ENCODE measurements at places on chromosomes 6 and 20.

DNA sequence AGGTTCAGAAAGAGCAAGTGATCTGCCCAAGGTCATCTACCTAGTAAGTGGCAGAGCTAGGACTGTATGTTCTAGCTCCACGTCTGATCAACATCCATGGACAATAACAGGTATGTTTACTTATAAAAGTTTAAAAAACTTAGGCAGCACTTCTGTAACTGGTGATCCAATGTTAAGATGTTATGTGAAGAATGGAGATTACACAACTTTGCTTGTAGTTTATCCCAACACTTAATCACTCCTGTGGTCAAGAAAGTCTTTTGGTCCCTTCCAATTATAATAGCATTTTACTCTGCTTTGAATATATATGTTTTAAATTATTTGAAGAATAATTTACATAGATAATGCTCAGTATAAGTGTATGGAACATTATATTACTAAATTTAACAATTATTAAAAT is 4.8 kb downstream of the FBXO30 start:
- DNase-seq = no peak

- no peak for DNase-seq
Observed at GRCh38 chr6:137188855-137189254, 15.4 kb upstream of the IL22RA2 start.

- DNase-seq = no peak
Observed at GRCh38 chr6:57313711-57314471, 3.5 kb upstream of the PRIM2 start.

DNA sequence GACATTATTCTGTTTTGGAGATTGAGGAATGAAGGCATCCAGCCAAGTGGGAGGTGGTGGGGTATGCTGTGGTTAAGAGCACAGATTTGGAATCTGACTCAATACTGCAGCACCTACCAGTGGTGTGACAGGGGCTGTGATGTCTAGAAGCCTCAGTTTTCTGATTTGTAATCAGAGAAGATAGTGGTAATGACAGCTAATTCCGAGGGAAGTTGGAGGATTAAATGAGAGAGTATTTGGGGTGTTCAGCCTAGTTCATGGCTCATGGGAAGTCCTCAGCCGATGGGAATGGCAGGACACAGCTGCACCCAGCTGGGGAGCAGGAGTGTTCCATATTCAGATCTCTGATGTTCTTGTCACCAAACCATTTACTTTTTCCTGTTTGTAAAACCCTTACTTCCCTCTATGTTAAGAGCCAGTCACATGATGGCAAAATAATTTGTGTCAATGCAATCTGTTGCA is 9.3 kb downstream of the SLC9A8 start:
- peak; percentile 16 for DNase-seq

DNA sequence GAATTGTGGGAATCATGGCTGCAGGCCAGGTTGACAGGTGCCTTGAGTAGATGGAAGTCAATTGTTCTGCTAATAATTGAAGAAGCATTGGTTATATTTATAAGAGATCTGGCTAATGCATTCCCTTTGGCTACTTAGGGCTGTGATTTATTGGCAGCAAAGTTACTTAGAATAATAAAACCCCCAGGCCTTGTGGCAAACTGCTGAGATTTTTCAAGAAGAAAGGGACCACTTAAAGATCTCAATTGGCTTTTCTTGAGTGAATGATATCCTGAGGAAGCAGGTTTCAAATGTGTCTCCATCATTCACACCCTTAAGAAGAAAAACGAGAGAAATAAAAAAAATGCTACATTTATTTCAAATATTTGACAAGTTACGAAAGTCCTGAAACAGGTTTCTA is 27.4 kb downstream of the DDO start:
- DNase-seq = no peak

DNA sequence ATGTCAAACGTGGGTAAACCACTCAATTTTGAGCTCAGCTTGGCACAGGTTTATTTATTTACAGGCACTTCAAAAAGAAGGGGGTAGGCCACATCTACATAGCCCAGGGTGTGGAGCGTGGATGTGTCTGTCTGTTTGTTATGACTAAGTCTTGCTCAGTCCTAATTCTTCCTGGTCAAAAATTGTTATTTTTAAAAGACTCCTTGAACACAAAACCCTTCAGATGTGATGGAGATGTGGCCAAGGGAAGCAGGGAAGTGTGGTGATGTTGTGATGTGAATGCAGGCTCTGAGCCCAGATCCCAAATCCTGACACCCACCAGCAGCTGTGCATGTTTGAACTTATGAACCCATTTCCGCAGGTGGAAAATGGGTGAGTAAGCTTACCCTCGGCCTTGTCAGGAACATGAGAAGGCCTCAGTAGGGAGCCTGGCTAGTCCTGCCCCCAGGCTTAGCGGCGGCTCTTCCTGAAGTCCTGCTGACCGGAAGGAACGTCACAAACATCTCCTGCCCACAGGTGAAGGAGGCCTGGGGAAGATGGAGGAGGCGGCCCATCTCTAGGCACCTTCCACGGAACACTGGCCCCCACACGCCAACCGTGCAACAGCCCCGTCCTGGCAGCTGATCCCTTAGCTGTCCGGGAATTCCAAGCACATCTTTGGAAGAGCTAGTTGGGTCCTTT is 119.7 kb downstream of the MYLK4 start:
- DNase-seq = no peak

DNA sequence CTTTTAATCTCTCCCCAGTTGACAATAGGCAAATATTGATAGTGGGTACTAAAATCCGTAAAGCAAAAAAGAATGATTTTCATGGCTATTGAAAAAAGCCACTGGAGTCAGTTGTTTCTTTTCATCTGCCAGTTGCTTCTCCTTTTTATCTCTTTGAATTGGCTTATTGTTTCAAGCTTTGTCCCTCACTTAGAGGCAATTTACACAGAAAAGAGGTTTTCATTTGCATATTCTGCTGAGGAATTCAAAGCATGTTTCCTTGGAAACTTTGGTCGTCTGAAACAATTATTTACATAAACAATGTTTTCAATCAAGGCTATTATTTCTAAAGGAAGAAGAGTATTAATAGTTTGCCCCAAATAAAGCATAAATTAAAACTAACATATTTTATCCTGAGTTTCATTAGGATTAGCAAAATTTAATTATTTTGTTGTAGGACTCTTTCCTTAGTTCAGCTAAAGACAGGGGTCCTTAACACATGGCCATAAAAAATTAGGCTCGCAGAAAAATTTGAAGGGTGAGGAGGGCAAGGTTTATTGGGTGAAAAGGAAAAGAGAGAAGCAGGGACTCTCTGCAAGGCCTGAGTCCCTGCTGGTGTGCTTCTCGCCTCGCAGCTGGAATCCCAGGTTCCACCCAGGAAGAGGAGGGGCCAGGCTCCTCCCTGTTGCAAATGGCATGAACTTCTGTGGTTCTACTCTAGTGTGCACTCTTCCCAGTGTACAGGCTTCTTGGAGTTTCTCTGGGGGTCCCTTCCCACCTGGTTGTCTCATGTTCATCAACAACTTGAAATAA is 138.8 kb upstream of the LAMA2 start:
- no peak for DNase-seq

DNA sequence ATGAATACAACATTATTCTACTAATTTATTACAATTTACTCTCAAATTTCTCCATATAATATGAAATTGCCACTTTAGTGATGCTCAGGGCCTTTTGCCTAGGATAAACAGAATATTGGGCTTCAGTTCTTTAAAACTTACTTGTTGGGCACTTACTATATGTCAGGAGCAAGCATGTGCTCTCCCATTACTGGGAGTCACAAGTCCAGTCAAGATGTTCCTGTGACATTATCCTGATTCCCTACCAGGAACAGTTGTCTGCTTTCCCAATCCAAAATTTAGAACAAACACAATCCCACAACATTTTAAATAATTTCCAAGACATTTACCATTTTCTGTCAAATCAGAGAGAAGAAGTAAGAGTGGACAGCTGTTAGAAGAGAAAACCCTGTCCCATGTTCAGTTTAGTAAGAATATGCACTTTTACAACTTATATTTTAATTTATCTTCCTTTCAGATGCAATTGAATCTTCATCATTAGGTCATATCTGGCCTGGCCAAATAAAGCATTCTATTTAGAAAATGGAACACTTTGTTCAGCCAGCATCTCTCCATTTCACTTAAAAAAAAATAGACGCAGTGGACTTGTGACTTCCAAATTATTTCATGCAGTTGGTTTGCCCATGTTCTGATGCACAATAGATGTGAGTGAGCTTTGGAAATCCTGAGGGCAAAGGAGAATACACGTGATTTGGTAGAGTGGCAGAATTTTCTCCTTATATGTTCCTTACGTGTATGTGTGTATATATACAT is 159.8 kb downstream of the CLIC5 start:
- DNase-seq = no peak

GRCh38 chr6:72832271-72832670 is 210.4 kb downstream of the KCNQ5 start:
- no peak for DNase-seq

DNA sequence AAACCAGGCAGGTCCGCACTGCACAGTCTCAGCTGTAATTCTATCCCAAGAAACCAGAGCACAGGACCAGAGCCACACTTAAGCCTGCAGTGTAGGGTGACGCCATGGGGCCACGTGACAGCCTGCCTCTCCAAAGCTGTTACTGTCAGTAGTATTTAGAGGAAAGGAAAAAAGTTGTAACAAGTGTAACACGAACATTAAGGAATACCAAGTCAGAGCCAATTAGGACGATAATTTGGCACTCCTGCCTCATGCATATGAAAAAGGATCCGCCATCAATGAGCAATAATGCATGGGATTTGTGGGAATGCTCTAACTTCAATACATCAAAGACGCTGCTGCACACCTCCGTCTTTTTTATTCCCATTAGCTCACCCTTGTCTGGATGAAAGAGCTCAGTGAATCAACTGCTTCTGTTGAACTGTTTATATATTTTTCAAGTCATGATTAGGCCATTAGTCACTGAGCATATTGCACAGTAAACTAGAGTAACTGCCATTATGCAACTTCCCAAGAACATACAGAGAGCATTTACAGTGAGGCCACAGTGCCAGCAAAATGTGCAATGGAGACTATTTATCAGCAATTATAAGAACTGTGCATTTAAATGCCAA is 79.9 kb downstream of the ATXN1 start:
- no peak for DNase-seq

- DNase-seq = no peak
Observed at GRCh38 chr20:353166-353565, 6.3 kb downstream of the NRSN2 start.

- DNase-seq = no peak
Observed at GRCh38 chr6:15927531-15928225, 201.2 kb upstream of the MYLIP start.

DNA sequence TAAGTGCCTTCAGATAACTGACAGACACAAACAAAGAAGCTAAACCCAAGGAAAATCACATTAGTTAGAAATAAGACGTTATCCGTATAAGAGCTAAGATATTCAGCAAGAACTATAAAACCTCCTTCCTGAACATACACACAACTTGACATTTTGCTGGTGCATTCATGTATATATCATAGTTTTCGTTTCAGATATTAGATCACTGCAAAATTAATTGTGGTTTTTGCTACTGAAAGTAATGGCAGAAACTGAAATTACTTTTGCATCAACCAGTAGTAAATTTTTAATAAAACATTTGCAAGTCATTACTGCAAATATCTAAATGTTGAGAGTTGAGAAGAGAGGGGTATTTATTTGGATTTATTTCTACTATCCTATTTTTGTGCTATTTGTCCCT is 26.1 kb upstream of the KCNQ5 start:
- no peak for DNase-seq

GRCh38 chr6:11296449-11297375 is 64.2 kb upstream of the NEDD9 start:
- DNase-seq = no peak

DNA sequence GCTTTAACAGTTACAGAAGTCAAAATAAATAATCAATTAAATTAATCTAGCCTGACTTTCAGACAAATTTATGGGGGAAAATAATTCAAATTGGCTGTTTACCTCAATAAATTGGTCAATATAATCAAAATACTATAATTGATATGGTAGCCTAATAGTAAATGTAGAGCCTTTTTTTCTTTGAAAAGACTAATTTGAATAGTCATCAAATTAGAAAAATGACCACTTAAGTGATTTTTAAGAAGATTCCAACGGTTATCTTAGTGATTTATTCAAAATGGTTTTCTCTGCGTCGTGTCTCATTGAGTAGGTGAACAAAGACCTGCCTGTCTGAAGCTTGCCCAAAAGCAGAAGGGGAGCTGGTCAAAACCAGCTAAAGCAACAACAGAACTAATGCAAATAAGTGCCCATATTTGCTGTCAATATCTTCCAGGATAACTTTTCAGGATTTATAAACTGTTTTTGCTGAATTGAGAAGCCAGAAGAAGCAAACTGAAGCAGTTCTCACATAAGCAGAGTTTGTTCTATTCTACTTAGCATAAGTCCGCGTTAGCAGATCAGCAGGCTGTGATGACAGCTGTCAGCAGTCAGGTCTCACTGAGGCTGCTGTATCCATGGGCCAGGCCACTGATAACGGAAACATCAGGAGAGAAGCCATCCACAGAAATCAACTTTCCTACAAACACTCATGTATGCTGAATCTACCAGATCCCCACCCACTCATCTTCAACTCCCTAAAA is 7.0 kb downstream of the RCAN2 start:
- no peak for DNase-seq

GRCh38 chr6:81753711-81754577 is 1.5 kb upstream of the TENT5A start:
- peak; percentile 86 for DNase-seq

DNA sequence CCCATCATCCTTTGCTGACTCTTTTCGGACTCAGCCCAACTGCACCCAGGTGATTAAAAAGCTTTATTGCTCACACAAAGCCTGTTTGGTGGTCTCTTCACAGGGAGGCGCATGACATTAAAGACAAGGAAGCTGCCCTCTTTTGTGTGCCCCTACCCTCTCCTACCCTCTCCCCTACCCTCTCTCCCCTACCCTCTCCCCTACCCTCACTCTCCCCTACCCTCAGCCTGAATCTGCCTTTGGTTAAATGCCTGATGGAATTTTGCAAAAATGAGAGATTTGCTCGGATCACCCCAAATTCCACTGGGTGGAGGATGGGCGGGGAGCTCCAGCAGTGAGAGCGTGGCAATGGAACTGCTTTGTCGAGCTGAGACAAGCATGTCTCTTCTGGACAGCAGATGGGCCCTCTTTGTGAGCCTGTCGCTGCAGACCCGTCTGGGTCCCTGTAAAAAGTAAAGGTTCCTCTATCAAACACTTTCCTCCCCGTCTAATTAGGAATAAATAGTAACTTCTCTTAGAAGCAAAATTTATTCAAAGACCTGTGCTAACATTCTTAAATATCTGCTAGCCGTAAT is 76.4 kb upstream of the MLN start:
- DNase-seq = no peak

DNA sequence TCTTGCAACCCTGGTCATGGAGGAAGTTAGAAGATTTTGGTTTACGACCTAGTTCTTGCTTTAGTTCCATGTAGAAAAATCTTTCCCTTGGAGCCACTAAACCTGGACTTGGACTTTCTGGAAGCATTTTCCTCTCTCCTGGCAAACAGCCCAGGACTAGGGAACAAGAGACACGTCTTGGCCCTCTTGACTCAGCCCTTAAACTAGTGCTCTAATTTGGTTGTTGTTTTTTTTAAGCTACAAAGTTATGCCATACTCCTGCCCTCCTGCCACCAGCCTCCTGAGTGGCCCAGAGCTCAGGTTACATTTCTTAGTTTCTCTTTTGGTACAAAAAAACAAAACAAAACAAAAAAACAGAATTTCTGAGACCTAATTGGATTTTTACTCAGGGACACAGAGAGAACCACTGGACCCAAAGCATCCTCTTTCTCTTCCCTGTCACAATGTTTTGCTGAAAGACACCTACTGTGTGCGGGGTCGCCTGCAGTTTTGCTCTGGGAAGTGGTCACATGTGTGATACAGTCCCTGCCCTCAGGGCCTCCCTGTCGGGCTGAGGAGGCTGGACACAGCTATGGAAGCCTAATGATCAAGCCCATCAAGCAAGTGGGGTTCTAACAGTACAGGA is 32.3 kb upstream of the SCUBE3 start:
- DNase-seq = no peak
